Activated CD4-positive, alpha-beta T cell treated with anti-CD3 and anti-CD28 coated beads, Interleukin-2, amount 10 ng/mL, durations not matched to agents 7 days and 5 days (primary cell): ENCODE measurements at places on chromosomes 16 and 17. TPM values are rescaled to one million over a fixed set of nuclear protein-coding genes. Genes with fewer than 3 reads are reported as not detected.

DNA sequence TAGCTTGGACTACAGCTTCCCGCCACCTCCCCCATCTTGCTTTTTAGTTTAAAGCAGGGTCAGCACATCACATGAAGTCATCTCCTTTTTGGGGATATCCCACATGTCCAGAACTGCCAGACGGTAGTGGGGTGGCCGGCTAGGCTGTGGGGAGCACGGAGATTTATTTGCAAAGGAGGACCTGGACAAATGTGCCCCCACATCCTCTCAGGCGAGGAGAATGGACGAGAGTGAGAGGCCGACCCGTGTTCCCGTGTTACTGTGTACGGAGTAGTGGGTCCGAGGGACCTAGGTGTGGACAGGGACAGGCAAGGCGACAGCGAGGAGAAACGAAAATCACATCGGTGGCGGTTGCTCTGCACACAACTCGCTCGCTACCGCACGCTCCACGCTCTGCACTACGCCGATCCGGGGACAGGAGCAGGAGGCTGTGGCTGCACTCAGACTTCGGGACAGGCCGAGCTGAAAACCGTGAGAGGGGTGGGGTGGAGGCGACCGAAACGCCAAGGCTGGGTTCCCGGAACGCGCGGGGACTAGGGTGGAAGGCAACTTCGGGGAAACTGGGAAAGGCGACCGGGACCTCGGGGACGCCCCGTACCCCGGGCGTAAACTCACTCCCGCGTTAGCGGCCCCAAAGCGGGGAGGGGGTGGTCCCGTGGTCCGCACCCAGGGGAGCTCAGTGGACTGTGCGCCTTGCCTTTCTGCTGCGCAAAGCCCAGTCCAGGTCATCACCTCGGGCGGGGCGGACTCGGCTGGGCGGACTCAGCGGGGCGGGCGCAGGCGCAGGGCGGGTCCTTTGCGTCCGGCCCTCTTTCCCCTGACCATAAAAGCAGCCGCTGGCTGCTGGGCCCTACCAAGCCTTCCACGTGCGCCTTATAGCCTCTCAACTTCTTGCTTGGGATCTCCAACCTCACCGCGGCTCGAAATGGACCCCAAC lies at the start of gene MT1A:
Gene MT1A, plus strand, starts transcription at position 853 of the 937 bp plus-strand sequence. Its CDS starts 73 bp downstream, at position 926.
- H3K4me3 ChIP-seq, result peak within 1 kb of the TSS; percentile 45
- peaks cover 38% of the 10 kb centered on the region for H3K4me1 ChIP-seq
- no peak for DNase-seq
- H3K27me3 ChIP-seq, result peaks cover 87% of the 10 kb centered on the region
- H3K36me3 ChIP-seq, result peaks cover 4% of the 10 kb centered on the region

The TBC1D3H gene
- total RNA-seq, result not detected

The METRNL gene
- 2.1 TPM for total RNA-seq

The HSPB9 gene
- not detected for total RNA-seq

The SCPEP1 gene
- total RNA-seq, result 11.5 TPM
